Mesenchymal stem cell (in vitro differentiated cells and primary cell): ENCODE measurements at places on chromosomes 16 and 17.

DNA sequence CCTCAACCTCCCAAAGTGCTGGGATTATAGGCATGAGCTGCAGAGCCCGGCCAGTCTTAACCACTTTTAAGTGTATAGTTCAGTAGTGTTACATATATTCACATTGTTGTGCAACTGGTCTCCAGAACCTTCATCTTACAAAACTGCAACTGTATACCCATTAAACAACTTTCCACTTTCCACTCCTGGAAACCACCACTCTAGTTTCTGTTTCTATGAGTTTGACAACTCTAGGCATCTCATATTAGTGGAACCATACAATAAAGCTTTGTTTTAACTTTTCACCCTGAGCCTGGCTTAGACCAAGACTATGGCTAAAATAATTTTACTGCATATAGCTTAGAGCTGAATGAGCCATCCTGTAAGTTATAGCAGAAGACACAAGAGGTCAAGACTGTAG, 108.0 kb upstream of the GOT2 start:
- H3K36me3 ChIP-seq = no peaks in the 10 kb centered on the region
- H3K27me3 ChIP-seq = no peaks in the 10 kb centered on the region
- no peak overlapping the region for H3K27ac ChIP-seq
- no peaks in the 10 kb centered on the region for H3K4me1 ChIP-seq
- H3K4me3 ChIP-seq = no peak overlapping the region

- H3K27me3 ChIP-seq = no peaks in the 10 kb centered on the region
- DNase-seq = no peak
- no peaks in the 10 kb centered on the region for H3K36me3 ChIP-seq
- H3K4me3 ChIP-seq = no peak overlapping the region
Observed at GRCh38 chr16:62068747-62069146, 32.5 kb upstream of the CDH8 start.

GRCh38 chr17:10415161-10415560, 6.6 kb downstream of the MYH8 start:
- H3K36me3 ChIP-seq = no peaks in the 10 kb centered on the region
- H3K27me3 ChIP-seq = peaks cover 11% of the 10 kb centered on the region
- no peak overlapping the region for H3K27ac ChIP-seq
- H3K4me1 ChIP-seq = no peaks in the 10 kb centered on the region

GRCh38 chr16:19127205-19127604, 13.4 kb downstream of the ITPRIPL2 start:
- H3K36me3 ChIP-seq = peaks cover 14% of the 10 kb centered on the region
- DNase-seq = no peak
- H3K4me3 ChIP-seq = no peak overlapping the region
- no peaks in the 10 kb centered on the region for H3K27me3 ChIP-seq

- no peak overlapping the region for H3K4me3 ChIP-seq
- no peaks in the 10 kb centered on the region for H3K36me3 ChIP-seq
- no peak overlapping the region for H3K27ac ChIP-seq
- no peaks in the 10 kb centered on the region for H3K4me1 ChIP-seq
- no peak for DNase-seq
- no peaks in the 10 kb centered on the region for H3K27me3 ChIP-seq
Observed at GRCh38 chr16:9027070-9027799, 63.5 kb upstream of the USP7 start.

- peaks cover 6% of the 10 kb centered on the region for H3K36me3 ChIP-seq
- H3K27me3 ChIP-seq = no peaks in the 10 kb centered on the region
- peak overlapping the region; percentile 79 for H3K4me3 ChIP-seq
- H3K4me1 ChIP-seq = peaks cover 15% of the 10 kb centered on the region
- no peak overlapping the region for H3K27ac ChIP-seq
- DNase-seq = peak; percentile 10
Observed at GRCh38 chr17:7549401-7550055, 670 bp downstream of the TNFSF12 start.

DNA sequence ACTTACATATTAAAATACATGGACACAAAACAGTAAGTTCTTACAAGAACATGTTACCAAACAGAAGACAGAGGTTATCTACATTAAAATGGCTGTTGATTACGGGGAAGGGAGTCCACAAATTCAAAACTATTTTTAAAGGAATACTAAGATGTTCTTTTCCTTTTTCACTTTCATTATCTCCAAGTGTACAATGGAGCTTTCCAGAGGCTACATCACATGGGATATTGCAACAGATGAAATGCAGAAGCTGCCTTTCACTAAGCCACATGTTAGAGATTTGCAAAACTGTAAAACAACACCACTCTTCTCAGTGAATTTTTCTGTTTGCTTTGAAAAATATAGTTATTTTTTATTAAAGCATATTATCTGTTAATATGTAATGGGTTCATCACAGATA, 53.6 kb downstream of the XPO6 start:
- no peak overlapping the region for H3K27ac ChIP-seq
- H3K36me3 ChIP-seq = peaks cover 12% of the 10 kb centered on the region
- H3K4me1 ChIP-seq = peaks cover 13% of the 10 kb centered on the region
- DNase-seq = peak; percentile 78

DNA sequence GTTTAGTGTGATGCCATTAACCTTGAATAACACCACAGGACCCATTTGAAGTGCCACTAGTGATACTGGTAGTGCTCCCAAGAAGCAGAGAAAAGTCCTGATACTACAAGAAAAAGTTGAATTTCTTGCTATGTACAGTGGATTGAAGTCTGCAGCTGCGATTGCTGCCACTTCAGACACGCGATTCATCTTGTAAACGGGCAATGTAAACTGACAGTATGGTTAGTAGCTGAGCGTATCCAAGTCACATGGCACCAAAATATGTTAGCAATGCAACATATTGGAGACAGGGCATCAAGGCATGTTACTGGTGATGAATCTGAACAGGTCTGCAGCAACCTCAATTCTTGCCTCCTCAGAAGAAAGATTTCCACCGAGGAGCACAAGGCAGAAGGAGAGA, 238.9 kb downstream of the HS3ST3B1 start:
- H3K4me3 ChIP-seq = no peak overlapping the region
- no peak overlapping the region for H3K27ac ChIP-seq
